ENCODE measurements at places on chromosomes 4 and X.

DNA sequence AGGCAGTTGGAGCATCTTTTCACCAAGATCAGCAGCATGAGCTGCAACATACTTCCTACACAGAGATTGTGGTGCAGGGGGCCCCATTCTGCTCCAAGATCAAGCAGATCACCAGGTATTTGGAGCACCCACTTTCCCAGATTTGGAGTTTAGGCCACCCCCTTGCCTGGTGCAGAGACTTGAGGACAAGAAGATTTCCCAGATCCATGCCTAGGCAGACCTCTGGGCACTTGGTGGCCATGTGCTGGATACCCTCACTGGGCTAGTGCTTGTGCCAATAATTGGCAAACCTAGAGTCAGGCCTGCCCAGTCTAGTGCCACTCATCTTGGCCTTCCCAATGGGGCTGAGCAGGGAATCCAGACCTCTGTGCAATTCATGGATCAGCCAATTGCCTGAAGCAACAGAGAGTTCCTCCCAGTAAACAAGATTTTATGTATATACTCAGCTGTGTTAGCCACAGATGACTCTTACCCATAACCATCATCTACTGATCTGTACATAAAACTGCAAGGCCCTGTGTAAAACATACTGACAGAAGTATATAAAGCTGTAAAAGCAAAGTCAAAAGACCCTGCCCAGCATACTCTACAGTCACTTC is 228.4 kb upstream of the EMCN start:
- DNase-seq: no peak

DNA sequence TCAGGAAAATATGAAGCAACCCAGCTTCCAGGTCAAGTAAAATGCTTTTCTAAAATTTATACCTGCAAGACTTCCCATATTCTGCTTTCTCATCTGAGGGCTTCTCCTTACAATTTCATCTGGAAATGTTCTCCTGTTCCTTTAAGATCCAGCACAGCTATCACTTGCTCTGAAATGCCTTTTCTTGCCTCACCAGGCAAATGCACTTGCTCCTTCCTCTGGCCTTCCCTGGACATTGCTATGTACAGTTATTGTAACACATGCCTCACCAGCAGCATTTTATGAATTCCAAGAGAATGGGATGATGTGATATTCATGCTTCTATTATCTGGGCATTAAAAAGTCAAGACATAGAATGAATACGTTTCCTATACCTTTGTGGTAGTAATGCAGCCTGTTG is 842.1 kb upstream of the INTU start:
- DNase-seq: no peak

DNA sequence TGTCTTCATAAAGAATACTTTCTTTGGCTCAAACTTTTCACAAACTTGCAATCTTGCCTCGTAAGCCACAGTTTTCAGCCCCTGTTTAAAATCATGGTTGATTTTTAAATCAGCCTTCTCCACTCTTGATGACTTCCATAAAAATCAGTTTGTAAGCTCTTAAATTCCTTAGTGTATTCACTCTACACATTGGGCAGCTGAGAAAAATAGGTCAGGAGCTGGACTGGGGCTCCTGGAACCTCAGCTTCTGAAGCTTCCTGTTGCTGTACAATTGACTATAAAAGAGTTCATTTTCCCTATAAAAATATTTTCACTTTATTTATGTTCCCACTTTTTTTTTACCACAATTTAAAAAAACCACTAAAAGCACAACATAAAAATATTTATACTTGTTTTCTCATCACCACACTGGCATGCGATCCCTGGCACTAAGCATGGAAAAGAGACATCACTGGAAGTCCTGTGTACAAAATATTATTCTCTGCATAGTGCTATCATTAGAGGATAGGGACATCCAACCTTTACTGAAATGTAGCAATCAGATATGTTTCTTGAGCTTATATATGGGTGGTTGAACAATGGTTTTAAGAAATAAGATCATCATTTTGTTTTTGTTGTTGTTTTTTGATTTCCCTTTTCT is 345.7 kb downstream of the FBXO8 start:
- no peak for DNase-seq

GRCh38 chrX:114165537-114165936 is 418.3 kb upstream of the HTR2C start:
- DNase-seq: no peak

DNA sequence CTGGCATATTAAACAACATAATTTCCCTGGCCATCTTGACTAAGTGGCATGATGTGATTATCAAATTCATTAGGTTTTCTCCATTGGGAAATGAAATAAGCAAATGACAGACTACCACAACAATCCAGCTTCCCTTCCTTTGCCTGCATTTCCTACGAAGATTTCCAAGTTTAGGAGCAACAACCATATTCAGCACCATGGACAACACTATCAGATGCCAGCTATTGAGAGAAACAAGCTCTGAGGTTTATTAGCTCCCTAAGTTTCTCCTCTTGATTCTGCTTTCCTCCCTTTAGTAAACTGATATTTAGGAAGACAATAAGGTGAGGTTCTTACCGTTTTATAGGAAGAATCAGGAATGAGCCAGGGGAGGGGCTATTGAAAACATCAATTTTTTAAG is 36.2 kb downstream of the DCX start:
- no peak for DNase-seq

DNA sequence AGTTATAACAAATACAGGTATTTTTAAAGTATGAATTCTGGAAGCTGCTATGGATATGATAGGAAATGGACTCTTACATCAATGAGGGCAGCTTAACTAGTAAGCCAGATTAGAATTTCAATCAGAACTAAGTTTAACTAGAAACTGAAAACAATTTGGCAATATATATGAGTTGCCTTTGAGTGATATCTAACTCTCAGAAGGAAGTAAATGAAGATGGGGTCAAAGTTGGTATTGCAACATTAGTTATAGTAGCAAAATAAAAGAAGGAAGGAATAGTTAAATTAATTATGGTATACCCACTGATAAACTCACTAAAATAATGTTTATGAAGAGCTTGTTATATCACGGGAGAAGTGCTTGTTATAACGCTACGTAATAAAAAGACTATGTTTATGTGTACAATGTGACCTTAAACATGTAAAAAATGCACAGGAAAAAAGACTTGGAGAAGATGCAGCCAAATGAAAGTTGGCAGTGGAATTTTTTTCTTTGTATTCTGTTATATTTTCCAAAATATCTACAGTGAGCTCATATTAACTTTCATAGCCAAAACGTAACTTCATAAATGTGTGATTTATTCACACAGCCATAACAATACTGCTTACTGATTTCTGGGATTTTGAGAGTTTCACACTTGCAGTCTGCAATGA is 34.5 kb downstream of the PHKA2 start:
- DNase-seq: no peak

Data from SJCRH30 (cell line).